NCI-H345 (cell line): ENCODE measurements at places on chromosomes 16 and 17.

DNA sequence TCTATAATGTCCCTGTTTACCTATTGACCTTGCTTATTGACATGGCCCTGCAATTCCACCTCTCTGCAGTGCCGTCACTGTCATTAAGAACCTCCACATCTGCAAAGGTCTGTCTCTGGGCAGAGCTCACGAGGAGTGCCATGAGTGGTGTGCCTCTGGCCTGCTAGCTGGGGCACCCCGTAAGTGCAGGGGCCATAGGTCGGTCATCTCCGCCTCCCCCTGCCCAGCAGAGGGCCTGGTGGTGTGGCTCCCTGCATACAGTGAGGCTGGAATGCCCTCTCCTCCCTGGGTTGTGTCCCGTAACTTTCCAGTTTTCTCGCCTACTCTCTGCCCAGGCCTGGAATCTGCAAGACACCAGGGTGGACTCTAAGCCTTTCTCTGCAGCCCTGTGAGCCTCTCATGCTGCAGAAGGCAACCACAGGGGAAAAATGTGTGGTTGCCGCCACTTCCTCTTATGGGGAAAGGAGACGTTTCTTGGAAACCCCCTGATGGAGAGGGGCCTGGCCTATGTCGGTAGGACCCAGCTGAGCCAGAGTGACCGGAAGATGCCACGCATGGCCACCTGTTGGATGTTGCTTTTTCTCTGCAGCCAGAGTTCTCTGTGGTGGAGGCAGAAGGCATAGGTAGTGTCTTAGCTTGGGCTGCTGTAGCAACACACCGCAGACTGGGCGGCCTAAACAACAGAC is 2.7 kb upstream of the SNX20 start:
- no peak for DNase-seq

DNA sequence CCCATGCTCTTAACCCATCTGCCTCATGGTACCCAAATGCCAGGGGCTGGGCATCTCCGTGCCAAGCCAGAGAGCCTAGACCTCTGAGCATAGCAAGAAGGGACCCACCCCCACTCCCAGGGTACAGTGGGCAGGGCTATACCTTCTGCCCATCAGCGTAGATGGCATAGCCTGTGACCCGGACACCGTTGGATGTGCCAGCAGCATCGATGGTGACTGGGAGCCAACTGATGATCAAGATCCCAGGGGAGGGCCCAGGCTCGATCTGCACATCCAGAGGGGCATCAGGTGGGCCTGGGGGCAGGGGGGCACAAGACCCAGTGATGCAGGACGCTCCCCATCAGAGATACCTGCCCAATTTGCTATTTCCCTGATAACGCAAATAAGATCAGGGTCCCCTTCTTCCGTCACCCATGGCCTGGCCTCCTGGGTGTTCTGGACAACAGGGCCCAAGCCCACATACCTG is 17.1 kb downstream of the TSPOAP1 start:
- DNase-seq, result no peak

DNA sequence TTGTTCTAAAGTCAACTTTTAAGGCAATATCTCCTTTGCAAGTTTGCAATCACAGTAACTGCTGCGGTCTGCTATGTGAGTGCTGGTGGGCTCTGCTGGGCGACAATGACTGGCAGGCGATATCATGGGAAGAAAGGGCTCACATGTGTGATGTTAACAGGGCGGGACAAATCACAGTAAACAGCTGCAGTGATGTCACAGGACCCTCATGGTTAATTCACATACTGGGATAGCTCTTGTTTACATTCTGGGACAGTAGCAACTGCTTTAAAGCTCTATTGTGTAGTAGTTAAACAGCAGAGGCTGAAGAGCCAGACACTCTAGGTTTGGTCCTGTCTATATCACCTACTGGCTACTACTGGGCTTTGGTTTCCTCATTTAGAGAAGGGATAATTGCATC is 257.2 kb upstream of the ASIC2 start:
- peak; percentile 6 for DNase-seq

- no peak for DNase-seq
Measured at GRCh38 chr16:88005181-88005581, 53.9 kb downstream of the BANP start.

- no peak for DNase-seq
Measured at GRCh38 chr16:48546774-48547173, 63.2 kb downstream of the N4BP1 start.

DNA sequence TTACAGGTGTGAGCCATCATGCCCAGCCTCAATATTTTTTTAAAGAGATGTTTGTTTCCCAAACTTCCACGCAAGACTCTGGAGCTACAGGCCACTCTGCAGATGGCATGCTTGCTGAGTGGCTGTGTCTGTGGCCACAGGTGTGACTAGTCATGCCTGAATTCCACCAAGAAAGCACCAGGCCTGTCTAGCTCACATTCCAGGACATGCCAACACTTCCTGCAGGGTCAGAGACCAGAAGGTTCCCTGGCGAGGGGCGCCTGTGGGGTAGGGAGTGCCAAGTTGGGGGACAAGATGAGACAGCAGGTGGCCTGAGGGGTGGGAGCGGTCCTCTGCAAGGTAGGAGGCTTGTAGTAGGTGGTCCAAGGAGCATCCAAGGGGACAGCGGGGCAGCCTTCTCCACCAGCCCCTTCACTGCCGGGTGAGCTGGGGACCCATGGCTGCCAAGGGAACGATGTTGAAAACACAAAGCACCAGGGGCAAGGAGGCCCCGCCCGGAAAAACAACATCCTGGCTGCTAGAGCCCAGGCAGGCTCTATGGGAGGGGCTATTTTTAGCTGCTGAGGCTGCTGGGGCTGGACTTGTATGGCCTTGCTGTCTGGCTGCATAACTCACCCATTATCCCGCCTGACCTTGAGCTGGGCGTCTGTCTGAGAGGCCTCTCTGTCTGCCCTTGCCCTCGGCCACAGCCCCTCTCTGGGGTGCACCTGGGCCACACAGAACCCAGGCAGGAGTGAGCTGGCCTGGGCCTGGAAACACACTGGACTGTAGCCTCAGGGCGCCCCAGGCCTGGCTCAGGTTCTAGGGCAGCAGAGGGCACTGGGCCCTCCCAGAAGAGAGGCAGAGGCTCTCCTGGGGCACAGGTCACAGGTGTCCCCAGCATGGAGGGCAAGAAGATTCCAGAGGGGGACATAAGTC is 5.7 kb downstream of the TRIM47 start:
- peak; percentile 23 for DNase-seq

- peak; percentile 45 for DNase-seq
Measured at GRCh38 chr16:29729116-29729521, 16.7 kb downstream of the C16orf54 start.

DNA sequence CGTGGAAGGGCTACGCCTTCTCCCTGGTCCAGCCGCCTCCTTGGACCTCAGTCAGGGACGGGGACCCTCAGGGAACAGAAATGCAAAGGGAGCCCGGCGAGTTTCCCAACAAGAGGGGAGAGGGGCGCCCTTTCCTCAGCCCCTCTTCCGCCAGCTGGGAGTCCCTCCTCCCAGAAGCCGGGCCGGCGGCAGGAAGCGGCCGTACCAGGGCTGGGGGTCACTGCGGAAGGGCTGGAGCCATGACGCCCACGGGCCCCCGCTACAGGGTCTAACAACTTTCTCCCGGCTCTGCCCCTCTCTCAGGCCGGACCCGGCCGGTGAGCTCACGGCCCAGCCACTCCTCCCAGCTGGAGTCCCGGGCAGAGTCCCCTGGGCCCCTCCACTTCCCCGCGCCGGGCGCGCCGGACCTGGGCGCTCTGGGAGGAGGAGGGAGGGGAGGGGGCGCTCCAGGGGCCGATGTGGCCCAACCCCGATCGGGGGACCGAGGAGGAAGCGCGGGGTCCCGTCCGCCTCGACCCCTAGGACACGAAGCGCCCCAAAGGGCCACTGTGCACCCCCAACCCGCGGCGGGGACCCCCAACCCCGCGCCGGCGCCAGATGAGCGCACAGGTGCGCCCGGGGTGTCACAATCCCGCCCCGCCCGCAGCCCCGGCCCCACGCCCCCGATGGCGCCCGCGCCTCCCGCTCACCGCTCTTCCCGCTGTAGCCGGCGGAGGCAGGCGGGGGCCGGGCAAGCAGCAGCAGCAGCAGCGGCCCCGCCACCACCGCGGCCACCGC is 578 bp downstream of the PGAP6 start:
- peak; percentile 47 for DNase-seq

GRCh38 chr16:89152831-89153700 is 18.5 kb upstream of the CDH15 start:
- DNase-seq, result no peak

GRCh38 chr16:57585051-57585687 is 42.7 kb downstream of the ADGRG5 start:
- no peak for DNase-seq

DNA sequence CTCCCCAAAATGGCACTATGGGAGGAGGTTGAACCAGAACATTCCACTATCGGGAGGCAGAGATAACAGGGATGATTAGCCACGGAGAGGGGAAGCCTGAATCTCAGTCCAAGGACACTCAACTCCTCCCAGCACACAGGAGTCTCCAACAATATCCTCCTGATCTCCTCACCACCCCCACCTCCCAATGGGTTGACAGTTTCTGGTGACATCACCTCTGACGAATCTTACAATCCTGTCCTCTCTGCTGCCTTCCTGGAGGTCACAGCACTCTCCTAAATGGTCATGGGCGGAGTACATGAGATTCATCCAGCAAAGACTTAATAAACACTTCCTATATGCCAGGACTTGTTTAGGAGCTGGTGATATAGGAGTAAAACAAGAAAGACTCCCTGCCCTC is 80.9 kb downstream of the SLC6A2 start:
- no peak for DNase-seq

- DNase-seq, result peak; percentile 65
Measured at GRCh38 chr17:48460052-48460451, 30.0 kb upstream of the SKAP1 start.

DNA sequence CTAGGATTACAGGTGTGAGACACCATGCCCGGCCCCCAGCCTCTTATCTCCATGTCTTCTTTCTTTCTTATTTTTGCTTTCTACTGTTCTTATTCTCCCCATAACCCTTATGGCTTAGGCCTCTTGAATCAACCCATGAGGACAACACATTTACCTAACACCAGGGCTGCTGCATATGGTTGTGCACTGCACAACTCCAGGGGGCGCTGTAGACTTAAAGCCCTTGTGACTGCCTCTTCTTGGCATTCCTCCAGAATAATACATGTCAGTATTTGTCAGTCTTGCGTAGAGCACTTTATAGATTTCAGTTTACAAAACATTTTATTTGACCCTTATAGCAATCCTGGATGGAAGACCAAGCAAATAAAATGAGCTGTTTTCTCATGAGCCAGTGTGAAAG is 225.0 kb upstream of the SALL1 start:
- no peak for DNase-seq

DNA sequence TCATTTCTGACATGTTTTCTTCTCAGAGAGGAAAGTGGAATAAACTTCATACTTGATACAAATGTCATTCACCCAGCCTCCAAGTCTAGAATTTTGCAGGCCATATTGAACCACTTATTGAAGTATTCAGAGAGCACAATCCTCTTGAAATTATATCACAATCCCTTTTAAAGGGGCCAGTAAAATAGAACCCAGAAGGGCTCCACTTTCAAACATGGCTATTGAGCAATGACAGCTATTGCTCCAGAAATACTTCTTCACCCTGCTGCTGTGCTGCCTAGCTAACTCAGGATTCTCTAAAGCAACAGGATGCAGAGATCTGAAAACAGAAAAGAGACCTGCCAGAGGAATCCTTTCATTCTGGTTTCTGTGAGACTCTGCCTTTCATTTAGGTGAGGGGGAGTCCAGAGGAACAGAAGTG is 275.0 kb upstream of the CDH5 start:
- DNase-seq, result no peak

GRCh38 chr17:18181358-18181757 is 2.3 kb upstream of the ALKBH5 start:
- no peak for DNase-seq

DNA sequence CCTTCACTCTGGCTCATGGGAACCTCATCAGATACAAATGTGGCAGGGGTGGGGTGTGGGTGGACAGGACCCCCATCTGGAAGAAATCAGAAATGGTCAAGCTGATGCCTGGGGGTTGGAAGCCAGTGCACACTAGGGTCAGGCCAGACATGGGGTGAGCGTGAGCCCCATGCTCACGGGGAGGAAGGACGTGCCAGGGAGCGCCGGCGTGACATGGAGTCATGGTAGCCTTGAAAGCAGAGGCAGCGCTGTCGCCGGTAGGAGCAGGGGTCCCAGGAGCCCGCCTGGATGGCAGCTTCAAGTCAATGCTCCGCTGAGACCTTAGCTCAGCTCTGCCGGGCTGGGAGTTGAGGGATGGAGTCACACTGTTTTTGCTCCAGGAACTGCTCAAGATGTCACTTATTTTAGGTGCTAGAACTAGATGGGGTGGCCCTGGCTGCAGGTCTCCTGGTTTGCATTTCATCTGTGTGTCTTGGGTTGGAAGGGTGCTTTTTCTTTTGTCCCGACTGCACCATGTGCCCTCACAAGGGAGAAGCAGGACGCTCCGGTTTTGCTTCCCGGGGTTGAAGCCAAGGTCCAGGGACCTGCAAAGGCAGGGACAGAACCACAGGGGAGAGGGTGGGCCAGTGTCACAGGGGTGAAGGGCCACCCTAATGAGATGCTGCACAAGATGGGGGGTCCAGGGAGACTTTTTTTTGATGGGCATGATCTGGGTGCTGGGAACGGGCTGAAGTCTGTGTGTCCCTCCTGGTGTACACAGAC is 51.4 kb downstream of the USP22 start:
- no peak for DNase-seq

GRCh38 chr16:30837904-30838303 is 50.9 kb upstream of the ZNF629 start:
- no peak for DNase-seq

DNA sequence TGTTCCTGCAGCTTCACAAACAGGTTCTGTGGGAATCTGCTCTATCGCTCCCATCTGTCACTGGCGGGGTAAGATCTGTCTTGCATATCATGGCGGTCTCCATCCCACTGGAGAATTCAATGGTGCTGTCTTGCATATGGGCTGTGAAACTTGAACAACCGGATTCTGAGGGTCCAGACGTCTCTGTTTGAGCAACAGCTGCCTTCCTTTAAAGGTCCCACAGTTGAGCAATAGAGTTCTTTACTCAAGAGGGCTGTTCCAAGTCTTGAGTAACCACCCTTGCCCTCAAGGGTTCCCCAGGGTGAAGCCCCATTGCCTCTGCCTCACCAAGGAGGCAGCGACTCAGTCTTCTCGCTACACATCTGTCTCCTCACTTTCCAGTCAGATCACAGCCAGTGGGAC is 50.8 kb downstream of the ZFHX3 start:
- DNase-seq, result no peak

- DNase-seq, result peak; percentile 69
Measured at GRCh38 chr16:51151435-51151960, 428 bp upstream of the SALL1 start.

DNA sequence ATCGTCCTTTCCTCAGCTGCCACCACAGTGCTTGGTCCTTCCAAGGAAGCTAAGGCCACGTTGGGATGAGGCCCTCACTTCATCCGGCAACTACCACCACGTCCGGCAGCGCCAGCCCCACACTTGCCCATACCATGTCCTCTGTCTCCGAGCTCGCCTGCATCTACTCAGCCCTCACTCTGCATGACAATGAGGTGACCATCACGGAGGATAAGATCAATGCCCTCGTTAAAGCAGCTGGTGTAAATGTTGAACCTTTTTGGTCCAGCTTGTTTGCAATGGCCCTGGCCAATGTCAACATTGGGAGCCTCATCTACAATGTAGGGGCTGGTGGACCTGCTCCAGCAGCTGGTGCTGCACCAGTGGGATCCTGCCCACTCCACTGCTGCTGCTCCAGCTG is 44.9 kb downstream of the TTC19 start:
- no peak for DNase-seq

GRCh38 chr17:44807817-44808155 is 22.3 kb downstream of the GJC1 start:
- DNase-seq, result no peak

- no peak for DNase-seq
Measured at GRCh38 chr17:4953451-4953961, 2.6 kb downstream of the ENO3 start.
